ENCODE measurements at places on chromosomes 4 and X.

DNA sequence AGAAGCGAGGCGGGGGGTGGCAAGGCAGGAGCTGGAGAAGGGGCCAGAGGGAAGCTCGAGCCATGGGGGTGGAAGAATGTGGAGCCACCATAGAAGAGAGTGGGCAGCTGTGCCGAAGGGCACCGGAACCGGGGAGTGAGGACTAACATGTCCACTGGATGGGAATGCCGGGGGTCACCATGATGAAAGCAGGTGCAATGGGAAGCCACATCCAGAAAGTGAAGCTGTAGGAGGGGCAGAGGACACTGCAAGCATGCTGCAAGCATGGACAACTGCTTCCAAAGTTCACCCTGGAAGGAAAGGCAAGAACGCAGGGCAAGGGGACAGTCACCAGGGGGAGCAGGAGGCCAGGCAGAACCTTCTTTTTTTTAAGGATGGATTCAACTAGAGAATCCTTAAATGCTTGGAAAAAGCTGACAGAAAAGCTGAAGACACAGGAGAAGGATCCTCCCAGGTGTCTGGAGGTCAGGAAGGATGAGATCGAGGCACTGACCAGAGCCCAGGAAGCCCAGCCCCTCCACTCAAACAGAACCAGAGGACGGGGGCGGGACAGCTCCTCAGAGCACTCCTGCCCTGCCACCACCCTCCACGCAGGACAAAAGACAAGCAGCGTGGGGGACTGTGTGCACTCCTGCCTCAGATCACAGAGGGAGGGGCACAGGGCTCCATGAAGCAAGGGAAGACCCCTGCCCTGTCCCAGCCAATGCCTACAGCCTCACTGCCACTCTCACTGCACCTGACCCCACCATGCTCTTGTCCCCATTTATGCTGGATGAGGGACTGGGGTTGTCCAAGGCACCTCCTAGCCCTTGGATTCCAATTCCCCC is 169.2 kb downstream of the AFAP1 start:
- DNase-seq, result no peak

- no peak for DNase-seq
These were observed 6.1 kb downstream of the ELF2 start for GRCh38 chr4:139170932-139171331.

DNA sequence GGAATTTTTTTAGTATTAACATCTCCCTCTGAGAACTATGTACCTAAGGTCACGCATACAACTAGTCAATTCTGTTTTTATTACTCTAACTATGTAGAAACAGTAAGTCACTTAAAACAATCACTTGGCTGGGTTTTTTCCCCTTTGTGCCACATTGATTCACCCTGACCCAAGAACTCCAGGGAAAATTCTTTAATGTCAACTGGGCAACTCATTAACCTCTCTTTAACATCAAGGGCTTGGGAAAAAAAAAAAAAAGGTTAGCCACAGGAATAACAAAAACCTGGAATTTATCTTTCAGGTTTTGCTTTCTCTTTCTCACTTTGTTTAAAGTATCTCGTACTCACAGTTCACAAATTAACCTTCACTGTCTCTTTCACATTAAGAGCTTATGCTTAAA is 8.1 kb downstream of the RPL9 start:
- no peak for DNase-seq

DNA sequence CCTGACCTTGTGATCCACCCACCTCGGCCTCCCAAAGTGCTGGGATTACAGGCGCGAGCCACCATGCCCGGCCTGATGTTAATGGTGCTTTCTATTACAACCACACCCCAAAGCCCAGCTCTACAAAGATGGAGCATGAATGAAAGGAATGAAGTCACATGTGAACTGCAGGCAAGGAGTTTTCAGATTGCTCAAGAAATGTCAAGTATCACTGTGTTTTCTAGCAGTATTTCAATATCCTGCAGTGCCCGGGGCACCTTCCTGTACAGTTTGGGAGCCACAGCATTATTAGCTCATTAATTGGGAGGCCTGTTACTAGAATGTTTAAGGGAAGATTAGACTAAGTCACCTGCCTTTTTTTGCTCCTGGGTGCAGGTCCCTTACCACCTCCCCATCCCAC is 40.1 kb downstream of the PRIMPOL start:
- DNase-seq, result no peak

- no peak for DNase-seq
These were observed 161.6 kb upstream of the SPRY1 start for GRCh38 chr4:123234955-123235354.

DNA sequence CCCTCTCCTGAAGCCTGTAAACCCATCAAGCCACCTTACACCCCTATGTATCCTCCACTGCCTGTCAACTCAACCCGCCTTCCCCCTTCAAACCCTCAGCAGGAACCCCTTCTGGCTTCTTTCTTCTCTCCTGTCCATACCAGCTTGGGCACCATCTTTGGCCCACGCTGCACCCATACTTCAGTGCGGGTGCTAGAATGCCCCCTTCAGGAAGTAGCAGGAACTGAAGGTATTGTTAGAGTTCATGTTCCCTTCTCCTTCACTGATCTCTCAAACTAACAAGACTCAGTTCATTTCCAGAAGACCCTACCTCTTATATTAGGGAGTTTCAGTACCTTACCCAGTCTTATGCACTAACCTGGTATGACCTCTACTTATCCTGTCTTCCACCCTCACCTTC is 1.5 kb upstream of the UGT2B17 start:
- DNase-seq, result no peak

DNA sequence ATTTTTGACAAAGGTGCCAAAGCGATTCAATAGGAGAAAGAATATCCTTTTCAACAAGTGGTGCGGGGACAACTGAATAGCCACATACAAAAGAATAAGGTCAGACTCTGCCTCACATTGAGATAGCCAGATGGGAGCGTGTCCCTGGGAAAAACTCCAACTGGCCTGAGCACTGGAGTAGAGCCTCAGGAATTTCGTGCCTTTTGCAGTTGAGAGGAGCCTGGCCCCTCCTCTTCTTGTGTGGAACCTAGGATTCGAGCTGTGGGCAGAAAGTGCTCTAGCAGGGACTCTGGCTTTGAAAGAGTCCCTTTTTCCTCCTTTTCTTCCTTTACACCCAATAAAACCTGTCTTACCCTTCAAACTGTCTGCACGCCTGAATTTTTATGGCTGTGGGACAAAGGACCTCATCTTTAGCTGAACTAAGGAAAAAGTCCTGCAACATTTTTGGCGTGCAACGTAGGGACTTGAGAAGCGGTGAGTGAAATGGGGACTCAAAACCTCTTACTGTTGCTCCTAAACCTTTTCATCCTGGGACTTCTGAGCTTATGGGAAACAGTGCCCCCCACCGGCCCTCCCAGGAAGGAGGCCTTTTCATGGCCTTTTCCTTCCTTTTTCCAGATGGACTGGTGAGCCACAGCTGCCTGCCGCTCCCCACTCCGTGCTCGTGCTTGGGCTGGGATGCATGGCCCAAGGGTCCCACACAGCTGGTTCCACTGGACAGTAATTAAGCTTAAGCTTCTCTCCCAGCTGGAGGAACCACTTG is 68.6 kb downstream of the BMP15 start:
- no peak for DNase-seq

DNA sequence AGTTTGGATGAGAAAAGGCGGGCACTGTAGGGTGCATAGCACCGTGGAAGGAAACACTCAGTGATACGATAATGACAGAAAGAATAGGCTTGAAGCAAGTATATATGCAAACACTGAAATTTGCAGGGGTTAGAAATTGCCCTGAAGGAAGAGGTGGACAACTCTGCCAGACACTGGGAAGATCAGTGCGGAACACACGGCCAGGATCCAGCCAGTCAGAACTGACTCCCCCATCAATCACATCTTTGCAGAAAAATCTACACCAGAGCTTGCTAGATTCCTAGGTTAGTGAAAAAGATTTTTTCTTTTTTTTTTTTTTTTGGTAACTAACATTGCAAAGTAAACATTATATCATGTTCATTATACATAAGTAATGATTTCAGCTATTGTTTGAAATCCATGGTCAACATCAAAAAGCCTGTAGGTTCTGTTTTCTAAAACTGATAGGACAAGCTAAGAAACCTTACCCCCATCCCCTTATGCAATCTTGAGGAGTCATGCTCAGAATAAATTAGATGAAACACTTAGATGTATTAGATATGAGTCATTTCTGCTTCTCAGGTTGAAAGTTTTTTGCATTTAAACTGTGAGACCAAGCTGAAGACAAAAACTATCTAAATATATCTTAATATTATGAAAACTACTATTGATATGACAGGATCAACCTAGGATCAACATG is 38.9 kb downstream of the TRIML1 start:
- no peak for DNase-seq

DNA sequence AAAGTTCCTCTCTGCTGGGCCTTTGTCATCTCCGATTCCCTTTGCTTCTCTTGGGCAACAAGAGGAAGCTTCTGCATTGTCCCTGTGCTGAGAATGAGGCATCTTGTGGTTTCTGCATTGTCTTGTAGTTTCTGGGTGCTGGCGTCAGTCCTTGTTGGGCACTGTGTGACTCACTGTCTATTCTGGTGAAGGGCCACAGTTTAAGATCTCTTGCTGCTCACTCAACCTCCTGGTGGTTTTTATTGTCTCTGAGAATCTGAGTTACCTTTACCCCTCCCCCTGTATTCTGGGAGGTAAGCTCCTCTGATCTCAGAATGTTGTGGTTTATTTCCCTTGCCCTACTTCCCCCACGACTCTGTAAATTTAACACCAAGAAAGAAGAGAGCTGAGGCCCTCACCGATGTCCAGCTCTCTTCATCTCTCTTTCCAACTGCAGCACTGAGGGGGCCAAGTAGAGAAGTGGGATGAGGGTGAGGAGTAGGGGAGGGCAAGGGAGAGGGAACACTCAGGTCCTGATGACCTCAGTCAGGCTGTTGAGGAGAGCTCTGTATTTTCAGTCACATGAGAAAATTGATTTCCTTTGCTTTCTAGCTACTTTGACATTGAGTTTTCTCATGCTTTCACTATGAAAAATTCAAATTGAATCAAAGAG is 441.6 kb upstream of the PITX2 start:
- DNase-seq, result no peak

DNA sequence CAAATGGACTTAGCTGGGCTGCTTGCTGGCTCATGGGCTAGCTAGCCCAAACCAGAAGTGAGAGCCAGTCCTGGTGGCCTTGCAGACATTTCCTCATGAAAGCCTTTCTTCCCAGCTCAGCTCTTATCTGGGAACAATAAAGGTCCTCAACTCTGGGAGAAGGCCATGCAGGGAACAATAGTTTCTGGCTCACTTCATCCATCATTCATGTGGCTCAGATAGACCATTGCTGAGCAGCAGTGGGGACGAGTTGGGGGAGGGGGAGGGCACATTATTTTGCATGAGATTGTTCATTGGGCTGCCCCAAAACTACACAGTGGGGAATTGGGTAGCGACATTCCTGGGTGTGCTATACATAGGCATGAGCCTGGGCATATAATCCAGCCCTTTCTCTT is 47.6 kb downstream of the NHSL2 start:
- DNase-seq, result no peak

DNA sequence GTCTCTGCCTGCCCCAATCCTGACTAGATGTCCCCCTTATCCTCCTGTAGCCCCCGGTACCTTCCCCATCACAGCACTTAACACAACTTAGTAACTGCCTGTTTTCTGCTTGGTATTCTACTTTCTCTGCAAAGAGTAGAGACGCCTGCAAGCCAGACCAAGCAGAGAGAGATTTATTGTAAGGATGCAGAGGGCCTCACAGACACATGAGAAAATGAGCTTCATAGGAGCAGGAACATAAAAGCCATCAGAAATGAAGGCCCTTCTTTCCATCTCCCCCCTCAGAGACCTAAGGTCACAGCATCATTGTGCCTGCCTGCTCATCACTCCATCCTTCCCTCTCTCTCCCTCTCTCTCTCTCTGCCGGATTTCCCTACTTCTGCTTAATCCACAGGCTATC is 305.7 kb upstream of the NOCT start:
- no peak for DNase-seq

GRCh38 chr4:87219632-87220093 is 755 bp downstream of the KLHL8 start:
- no peak for DNase-seq

DNA sequence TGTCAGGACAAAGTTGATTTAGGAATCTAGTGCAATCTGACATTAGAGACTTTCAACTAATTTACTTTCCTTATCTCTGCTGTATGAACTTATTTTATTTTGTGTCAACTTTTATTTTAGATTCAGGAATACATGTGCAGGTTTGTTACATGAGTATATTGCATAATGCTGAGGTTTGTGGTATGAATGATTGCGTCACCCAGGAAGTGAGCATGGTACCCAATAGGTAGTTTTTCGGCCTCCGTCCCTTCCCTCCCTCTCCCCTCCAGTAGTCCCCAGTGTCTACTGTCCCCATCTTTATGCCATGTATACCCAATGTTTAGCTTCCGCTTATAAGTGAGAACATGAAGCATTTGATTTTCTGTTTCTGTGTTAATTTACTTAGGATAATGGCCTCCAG is 68.7 kb upstream of the TEX13D start:
- DNase-seq, result no peak

GRCh38 chr4:74181219-74181618 is 23.3 kb downstream of the MTHFD2L start:
- DNase-seq, result no peak

- no peak for DNase-seq
These were observed 44.3 kb upstream of the DCLK2 start for GRCh38 chr4:150033901-150034300.

DNA sequence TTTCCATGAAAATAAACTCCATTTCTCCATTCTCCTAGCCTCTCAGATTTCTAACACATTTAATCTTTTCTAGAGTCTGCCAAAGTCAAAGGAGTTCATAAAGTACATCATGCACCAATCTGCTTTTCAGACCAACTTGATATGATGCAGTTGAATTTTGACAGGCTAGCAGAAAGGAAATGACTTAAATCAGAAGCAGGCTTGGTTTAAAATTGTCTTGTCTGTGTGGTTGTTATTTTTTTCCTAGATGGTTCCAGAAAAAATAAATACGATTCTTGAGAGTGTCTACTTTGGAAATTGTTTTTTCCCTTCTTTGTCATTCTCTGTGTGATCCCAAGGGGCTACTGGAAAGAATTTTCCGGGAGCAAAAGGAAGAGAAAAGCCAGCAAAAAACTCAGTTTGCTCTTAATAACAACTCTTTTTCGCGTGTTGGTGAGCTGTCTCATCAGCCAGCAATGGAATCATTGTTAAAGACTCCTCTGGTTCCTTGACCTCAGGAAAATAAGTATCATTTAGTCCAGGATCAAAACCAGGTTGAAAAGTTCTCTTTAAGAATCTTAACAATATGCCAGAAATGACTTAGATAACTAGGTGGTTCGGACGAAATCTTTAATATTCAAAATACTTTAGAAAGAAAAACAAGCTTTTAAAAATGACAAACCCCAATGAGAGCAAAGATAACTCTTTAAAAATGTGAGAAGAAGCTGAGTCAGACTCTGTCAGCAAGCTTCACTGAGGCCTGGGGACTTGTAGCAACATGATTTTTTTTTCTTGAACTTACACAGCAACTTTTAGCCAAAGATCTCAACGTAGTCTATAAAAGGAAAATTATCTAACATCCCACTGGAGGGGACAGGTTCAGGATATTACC is 49.7 kb upstream of the GAB1 start:
- no peak for DNase-seq

- DNase-seq, result no peak
These were observed 5.9 kb downstream of the MRFAP1L1 start for GRCh38 chr4:6703786-6704185.

GRCh38 chr4:154491341-154492271 is at the start of gene DCHS2:
Gene DCHS2 (minus strand): TSS chr4:154491799. CDS start chr4:154491355, 444 bp downstream.
- no peak for DNase-seq
